ENCODE measurements at places on chromosomes 1 and 21.

DNA sequence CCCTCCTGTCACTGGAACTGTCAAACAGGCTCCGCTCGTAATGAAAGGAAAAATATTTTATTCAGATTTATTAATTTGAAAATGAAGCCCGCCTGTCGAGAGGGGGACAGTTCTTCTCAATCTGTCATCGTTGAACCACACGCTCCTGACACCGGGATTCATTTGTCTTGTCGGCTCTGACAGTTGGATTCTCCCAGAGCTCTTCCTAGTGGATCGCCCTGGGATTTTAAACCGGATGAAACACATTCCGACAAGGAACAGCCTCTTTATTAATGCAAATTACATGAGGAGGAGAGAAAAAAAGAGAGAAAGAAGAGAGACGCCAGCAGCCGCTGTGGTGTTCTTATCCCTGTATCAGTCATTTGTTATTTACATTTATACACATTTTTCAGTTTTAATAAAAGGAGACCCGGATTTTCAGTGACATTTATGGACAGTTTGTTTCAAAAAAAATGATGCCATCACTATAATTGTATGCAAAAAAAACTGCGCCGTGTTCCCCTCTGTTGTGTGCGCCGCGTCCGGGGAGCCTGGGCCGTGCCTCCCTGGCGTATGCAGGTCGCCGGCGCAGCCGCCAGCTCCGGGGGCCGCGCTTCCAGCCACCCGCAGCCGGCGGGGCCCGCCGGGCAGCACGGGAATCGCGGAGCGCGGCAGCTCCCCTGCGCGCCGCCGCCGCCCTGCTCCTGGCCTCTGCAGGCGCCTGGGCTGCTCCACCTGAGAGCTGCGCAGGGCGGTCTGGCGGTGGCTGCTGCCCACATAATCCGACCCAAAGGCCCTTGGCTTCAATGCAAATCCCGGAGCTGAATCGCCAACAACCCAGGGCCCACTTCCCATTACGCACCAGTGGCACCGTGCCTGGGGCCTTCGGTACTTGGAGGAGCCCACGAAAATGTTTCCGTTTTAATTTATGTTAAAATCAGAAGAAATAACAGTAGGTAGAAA is 237.9 kb upstream of the PBX1 start:
- H3K27ac ChIP-seq, result peak overlapping the region; percentile 52
- peak overlapping the region; percentile 62 for H3K4me3 ChIP-seq
- no peaks in the 10 kb centered on the region for H3K4me1 ChIP-seq
- H3K36me3 ChIP-seq, result no peaks in the 10 kb centered on the region
- DNase-seq, result no peak

DNA sequence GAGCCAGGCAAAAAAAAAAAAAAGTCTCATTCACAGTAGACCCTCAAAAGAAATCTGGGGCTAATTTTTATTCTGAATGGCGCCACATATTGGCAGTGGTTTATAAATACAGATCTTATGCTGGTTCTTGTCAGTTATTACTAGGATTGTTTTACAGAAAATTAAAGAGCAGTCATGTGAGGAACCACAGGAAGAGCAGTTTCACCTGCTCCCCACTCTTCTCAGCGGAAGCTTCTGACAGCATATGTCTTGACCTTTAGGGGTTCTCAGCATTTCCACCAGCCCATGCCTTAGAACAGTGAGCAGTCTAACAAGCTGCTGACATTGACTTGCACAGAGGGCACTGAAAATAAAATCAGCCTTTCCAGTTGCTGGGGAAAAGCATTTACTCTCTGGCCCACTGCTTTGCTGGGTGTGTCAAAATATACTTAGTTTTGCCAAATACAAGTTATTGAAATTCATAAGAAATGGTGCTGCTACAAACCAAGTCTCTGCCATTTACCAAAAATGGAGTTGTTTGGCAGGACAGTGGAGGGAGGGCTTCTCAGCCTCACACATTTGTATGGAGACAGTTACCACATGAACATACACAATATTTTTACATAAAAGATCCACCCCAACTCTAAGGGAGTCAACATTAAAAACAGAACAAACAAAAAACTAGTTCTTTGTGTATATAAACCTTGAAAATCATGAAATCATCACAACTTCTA is 144.2 kb downstream of the SYT2 start:
- H3K36me3 ChIP-seq, result peaks cover 4% of the 10 kb centered on the region
- no peak overlapping the region for H3K4me3 ChIP-seq
- no peak for DNase-seq
- H3K4me1 ChIP-seq, result no peaks in the 10 kb centered on the region
- no peaks in the 10 kb centered on the region for H3K27me3 ChIP-seq

DNA sequence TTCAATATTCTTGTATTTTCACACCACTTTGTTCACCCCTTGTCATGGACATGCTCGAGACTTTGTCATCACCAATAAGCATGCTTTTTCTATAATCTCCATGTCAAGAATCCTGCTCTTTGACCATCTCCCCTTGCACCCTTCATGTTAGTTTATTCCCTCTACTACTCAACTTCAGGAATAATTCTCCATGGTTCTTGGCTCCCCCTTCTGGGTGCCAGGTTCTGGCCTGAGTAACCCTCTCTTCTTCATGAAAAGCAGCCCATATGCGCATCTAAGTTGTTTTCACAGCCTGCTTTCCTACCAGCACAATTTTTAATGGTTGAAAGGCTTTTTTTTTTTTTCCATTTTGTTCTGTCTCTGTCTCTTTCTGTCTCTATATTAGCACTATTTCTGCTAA is 160.7 kb downstream of the LEPR start:
- no peaks in the 10 kb centered on the region for H3K4me1 ChIP-seq
- H3K27ac ChIP-seq, result no peak overlapping the region
- H3K27me3 ChIP-seq, result no peaks in the 10 kb centered on the region
- H3K4me3 ChIP-seq, result no peak overlapping the region

DNA sequence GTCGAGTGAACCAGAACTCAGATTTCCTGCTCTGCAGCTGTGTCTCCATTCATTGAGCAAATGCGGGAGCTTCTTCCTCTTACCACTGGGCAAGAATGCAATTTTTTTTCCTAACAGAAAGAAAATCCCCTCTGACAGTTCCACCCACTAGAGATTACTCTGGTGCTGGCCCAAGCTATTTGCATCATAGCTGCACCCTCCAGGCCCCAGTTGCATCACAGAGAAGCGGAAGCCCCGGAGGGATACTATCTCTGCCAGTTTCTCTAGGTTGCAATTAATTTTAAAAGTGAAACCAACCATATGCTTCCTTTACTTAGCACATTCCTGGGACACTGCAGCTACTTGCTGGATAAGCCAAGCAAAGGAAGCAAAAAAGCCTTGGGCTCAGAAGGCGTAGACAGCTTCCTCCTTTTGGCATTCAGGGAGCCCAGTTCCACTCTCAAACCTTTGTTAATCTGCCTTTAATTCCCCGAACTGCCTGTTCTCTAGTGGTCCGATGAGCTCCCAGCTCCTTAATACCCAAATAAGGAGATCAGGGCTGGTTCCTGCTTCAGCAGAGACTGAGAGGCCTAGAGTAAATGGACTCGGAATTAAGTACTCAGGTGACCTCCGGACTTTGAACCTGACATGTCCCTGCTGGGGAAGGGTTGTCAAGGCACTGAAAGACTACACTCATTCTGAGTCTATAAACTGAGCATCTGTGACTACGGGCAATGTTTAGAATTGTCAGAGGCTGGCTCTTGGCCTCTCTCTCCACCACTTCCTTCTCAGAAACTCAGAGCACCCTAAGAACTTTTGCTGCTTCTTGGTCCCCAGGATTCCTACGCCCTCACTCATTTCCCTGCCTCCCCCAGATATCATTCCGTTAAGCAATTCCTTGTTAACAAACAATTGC is 72.5 kb upstream of the TNFSF18 start:
- H3K4me3 ChIP-seq, result peak overlapping the region; percentile 55
- DNase-seq, result peak; percentile 19
- no peaks in the 10 kb centered on the region for H3K27me3 ChIP-seq

GRCh38 chr1:228913626-228914414 is 178.5 kb downstream of the RHOU start:
- no peak overlapping the region for H3K4me3 ChIP-seq
- no peaks in the 10 kb centered on the region for H3K4me1 ChIP-seq
- H3K27ac ChIP-seq, result no peak overlapping the region

- H3K4me1 ChIP-seq, result peaks cover 42% of the 10 kb centered on the region
- peak; percentile 86 for DNase-seq
- peak within 1 kb of the TSS; percentile 96 for H3K4me3 ChIP-seq
- no peaks in the 10 kb centered on the region for H3K27me3 ChIP-seq
- H3K36me3 ChIP-seq, result peaks cover 2% of the 10 kb centered on the region
Measured at GRCh38 chr1:3856923-3857790, at the start of the genes CEP104 and DFFB. Gene CEP104, minus strand, starts transcription at chr1:3857211. Its CDS starts 4,804 bp downstream, at chr1:3852407. Gene DFFB, plus strand, starts transcription at chr1:3857476. Its CDS starts 128 bp downstream, at chr1:3857604.

- no peaks in the 10 kb centered on the region for H3K36me3 ChIP-seq
- H3K4me1 ChIP-seq, result no peaks in the 10 kb centered on the region
- H3K4me3 ChIP-seq, result no peak overlapping the region
- no peaks in the 10 kb centered on the region for H3K27me3 ChIP-seq
- no peak for DNase-seq
- H3K27ac ChIP-seq, result no peak overlapping the region
Measured at GRCh38 chr21:44897326-44898010, 23.2 kb downstream of the ITGB2 start.

DNA sequence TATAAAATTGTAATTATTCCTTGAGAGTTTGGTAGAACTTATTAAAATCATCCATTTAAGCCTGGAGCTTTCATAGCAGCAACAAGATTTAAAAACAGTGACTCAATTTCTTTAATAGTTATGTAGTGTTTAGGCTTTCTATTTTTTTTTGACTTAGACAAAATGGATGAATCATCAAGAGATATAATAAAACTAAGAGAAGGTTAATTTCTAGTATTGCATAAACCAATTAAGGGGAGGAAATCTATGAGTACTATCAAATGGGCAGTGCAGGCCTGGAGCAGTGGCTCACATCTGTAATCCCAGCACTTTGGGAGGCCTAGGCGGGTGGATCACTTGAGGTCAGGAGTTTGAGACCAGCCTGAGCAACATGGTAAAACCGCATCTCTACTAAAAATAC is 416.3 kb upstream of the USP24 start:
- no peaks in the 10 kb centered on the region for H3K36me3 ChIP-seq
- H3K4me1 ChIP-seq, result peaks cover 12% of the 10 kb centered on the region
- H3K4me3 ChIP-seq, result no peak overlapping the region

- no peak overlapping the region for H3K27ac ChIP-seq
- H3K27me3 ChIP-seq, result no peaks in the 10 kb centered on the region
- H3K36me3 ChIP-seq, result no peaks in the 10 kb centered on the region
Measured at GRCh38 chr1:193472430-193472829, 286.0 kb upstream of the B3GALT2 start.

GRCh38 chr1:192539297-192540092 is 36.1 kb upstream of the RGS1 start:
- no peak for DNase-seq
- H3K4me3 ChIP-seq, result no peak overlapping the region
- peaks cover 13% of the 10 kb centered on the region for H3K4me1 ChIP-seq
- no peaks in the 10 kb centered on the region for H3K27me3 ChIP-seq
- peak overlapping the region; percentile 48 for H3K27ac ChIP-seq

DNA sequence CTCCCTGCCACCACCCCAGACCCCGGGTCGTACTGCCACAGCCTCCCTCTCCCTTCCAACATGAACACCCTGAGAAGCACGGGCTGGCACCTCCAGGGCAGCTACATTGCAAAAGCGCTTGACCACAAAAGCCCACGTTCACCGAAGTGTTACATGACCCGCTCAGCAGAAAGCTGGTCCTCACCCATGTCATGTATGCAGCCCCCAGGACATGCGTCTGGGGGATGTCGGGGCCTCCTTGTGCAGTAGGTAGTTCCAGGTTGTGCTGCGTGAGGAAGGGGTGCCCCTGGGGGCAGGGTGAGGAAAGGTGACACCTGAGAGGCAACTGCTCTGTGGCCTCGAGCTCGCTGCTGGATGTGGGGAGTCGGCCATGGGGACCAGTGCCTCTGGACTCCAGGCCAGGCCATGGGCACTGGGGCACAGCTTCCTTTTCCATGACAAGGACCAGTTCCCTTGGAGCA is 102.0 kb upstream of the C1orf174 start:
- H3K27me3 ChIP-seq, result no peaks in the 10 kb centered on the region
- no peak for DNase-seq

- H3K36me3 ChIP-seq, result no peaks in the 10 kb centered on the region
- no peaks in the 10 kb centered on the region for H3K27me3 ChIP-seq
- no peak overlapping the region for H3K27ac ChIP-seq
- no peak for DNase-seq
- no peak overlapping the region for H3K4me3 ChIP-seq
Measured at GRCh38 chr1:17181781-17182464, 23.0 kb upstream of the PADI1 start.

DNA sequence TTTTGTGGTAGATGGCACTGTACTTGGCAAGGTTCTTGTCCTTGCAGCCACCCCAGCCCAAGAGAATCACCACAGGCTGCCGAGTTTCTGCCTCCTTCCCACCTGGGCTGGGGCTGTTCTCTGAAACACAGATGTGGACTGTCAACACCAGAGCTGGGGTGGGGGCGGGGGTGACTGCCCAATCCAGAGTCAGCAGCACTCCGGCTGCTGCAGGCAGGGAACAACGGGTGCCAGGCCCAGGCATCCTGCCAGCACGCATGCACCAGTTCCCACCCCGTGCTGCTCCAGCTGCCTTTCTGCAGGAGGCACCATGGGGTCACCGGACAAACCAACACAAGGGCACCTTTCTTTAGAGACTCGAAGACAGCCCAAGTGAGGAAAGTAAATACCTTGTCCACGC is 14.1 kb downstream of the TMEM53 start:
- no peaks in the 10 kb centered on the region for H3K27me3 ChIP-seq
- no peak overlapping the region for H3K4me3 ChIP-seq
- no peak for DNase-seq
- H3K36me3 ChIP-seq, result no peaks in the 10 kb centered on the region
- no peak overlapping the region for H3K27ac ChIP-seq

DNA sequence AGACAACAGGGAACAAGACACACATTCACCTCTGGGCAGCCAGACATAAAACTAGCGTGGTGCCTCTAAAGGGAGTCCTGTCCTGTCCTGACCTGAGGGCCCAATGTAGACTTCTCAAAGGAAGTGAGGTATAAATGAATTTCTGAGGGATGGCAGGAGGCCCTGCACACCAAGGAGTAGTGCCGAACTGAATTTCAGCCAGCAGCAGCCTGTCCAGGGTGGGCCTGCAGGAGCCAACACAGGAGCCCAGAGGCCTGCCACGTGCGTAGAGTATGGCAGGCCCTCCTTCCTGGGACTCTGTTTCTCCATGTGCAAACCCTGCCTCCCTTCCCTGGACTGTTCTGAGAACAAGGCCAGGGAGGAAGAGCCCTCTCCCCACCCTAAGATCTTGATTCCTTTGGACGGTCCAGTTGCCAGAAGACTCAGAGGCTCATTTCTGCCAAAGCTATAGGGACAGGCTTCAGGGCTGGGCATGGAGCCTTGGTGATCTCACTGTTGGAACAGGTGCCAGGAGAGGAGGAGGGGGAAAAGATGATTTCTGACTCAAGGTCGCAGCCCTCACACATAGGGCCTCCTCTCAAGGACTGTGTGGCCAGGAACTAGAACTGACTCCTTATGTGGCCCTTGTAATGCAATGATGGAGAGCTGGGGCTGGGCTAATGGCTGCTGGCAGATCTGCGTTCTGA is 1.8 kb upstream of the FABP3 start:
- DNase-seq, result no peak
- peaks cover 15% of the 10 kb centered on the region for H3K4me1 ChIP-seq
- H3K4me3 ChIP-seq, result no peak overlapping the region

- H3K36me3 ChIP-seq, result no peaks in the 10 kb centered on the region
- H3K27ac ChIP-seq, result no peak overlapping the region
- DNase-seq, result no peak
- H3K4me1 ChIP-seq, result no peaks in the 10 kb centered on the region
- no peak overlapping the region for H3K4me3 ChIP-seq
Measured at GRCh38 chr1:59285691-59286090, 11.2 kb upstream of the FGGY start.
